ENCODE measurements at places on chromosomes 3 and 15. TPM values are rescaled to one million over a fixed set of nuclear protein-coding genes. Genes with fewer than 3 reads are reported as not detected.

Gene RABL3
- 28.7 TPM for total RNA-seq

Gene SPTBN5
- total RNA-seq = 11.9 TPM

DNA sequence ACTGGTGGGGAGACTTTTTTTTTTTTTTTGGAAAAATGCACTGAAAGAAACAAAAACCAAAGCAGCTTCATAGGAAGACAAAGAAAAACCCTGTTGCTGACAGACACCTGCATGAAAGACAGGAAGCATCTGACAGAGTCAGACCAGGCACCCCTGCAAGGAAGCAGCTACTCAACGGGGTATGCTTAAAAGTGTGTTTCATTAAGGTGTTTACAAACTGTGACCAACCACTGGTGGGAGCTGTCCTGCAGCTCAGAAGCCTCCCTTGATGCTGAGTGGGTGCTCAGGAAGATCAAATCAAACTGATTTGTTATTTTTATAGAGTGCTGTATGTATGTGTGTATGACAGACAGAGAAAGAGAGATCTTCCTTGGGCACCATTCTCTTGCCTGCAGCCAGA, 34.7 kb upstream of the AGBL1 start:
- DNase-seq = no peak

Gene NUDT16
- 30.0 TPM for total RNA-seq

DNA sequence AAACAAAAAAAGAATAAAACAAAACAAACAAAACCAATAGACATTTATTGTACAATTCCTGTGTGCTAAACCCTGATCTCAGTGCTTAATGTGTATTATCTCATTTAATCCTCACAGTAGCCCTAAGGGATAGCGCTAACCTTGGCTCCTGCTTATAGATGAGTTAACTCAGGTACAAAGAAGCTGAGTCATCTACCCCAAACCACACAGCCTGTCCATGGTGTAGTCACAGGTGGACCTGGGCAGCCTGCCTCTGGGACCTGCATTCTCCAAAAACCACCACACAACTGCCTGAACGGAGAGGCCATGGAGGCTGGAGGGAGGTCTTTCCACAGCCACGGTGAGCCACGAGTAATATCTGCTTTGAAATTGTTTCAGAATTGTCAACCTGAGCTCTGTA, 5.5 kb upstream of the CLN6 start:
- no peak for DNase-seq

All from ureter (tissue), 1 donor.